Germinal center (tissue), 1 donor: ENCODE measurements at places on chromosomes 7 and 10.

GRCh38 chr7:25429731-25430130 is 201.4 kb upstream of the NPVF start:
- DNase-seq: no peak

DNA sequence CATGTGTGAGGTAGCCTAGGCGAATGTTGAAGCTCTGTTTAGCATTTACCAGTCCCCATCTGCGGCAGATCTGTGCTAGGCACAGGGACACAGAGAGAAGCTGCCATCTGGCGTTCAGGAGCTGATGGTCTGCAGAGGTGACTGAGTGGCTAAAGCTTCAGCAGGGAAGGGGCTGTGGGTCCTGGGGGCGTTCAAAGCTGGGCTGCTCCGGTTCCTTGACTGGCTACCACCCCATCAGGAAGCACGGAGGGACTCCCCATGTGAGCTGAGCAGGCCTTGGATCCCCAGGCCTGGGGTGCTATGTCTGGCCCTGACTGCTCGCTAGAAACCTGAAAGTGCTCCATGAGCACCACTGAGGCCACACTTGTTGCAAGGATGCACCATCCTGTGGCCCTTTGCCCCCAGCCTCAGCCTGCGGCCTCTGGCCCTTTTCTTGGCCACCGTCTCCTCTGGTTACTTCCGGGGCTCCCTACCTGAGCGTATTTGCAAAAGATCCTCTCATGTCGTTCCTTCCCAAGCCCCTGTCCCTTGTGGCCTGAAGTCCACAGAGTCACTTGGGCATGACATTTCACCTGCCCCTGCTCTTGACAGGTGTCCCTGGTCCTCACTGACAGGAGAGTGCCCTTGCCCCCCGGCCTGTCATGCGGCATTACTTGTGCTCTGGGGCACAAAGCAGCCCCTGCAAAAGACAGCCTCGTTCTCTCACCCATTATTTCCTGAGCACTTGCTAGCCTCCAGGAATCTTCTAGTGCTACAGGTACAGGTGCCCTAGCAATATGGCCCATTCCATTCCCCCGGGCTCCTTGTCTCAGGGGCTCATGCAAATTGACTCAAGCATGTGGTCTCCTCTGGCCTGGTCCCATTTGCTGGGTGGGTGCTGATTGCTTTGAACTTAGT is 108.1 kb downstream of the GLRX3 start:
- no peak for DNase-seq

DNA sequence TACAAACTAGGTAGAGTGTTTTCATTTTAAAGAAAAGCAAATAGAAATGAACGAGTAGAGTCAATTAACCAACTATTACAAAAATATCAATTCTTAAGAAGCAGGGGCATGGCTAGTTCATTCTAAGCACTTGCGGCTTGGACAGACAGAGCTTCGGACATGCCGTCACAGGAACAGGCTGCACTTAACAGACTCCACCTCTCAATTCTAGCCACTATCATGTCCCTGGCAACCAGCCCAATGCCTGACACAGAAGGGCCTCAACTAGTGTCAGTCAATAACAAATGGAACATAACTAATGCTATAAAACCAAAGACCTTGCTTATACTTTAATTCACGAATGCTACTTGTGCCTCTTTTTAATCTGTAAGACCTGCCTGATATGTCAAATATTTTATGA is 74.4 kb downstream of the TPK1 start:
- no peak for DNase-seq

DNA sequence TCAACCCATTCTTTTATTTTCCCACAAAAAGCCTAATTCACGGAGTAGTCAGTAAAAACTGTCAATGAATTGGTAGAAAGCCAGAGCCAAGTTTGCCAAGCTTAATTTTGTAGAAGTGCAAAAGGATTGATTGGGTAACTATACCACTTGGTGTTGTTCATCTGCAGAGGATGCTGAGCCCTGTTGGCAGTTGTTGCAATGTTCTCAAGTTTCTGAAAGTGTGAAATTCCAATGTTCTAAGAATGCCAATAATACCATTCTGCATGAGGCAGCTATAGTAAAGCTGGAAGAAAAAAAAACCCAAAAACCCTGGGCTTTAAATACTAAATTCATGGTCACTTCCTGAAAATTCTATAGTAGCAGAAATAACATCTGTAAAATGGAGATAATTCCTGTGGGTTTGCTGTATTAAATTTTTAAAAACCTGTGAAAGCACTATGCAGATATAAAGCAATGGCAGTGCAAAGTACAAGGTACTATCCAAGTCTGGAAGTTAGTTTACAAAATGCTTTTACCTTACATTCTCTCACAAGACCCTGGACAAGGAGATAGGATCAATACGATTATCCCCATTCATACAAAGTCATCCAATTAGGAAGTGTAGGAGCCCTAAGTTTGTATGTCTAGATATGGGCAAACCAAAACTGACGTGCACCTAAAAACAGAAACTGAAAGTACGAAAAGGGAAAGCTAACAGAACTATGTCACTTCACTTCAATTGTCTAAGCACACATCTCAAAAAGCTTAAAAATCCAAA is 6.0 kb upstream of the PON1 start:
- DNase-seq: no peak

DNA sequence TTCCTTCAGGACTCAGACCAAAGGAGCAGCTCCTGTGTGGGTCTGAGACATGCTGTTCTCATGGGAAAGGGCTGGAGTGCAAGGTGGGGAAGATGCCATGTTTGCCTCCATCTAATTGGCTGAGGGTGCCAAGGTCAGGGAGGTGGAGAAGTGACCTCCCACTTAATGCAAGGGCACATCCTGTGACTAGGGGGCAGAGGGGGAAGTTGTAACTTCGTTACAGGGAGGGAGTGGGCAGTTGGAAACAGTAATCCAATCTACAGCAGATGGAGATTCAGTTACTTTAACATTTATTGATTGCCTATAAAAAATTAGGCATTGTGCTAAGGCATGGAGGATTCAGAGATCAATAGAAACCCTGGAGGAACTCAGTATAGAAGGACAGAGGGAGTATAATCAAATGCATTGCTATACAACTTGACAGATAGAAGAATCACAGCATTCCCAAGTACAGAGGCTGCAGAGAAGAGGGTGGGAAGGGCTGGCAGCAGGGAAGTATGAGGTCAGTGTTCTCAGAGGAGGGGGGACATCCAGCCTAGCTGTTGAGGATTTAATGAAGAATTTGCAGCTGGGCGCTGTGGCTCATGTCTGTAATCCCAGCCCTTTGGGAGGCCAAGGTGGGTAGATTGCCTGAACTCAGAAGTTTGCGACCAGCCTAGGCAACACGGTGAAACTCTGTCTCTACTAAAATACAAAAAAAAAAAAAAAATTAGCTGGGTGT is 75.9 kb downstream of the CCNY start:
- DNase-seq: no peak

DNA sequence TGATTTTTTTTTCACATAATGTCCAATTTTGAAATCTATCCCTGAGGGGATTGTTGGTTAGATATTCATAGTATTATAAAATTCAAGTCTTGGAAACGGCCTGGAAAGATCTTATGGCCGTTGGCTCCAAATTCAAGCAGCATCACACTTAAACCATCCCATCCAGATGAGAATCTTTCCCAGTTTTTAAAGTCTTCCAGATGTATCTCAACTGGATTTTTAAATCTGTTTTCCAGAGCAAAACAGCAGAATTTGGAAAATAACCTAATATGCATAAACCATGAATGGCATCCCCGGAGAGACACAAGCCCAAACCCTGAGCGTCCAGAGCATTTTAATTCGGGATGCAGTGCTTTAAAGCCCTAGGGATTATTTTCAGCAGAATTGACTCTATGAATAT is 208.2 kb upstream of the PRKCQ start:
- DNase-seq: no peak

GRCh38 chr7:100407285-100408180 is 21.0 kb downstream of the ZCWPW1 start:
- peak; percentile 71 for DNase-seq

- no peak for DNase-seq
Measured at GRCh38 chr7:154676422-154677073, 326.4 kb downstream of the PAXIP1 start.

GRCh38 chr7:70608229-70608628 is 523.7 kb upstream of the GALNT17 start:
- no peak for DNase-seq

- DNase-seq: no peak
Measured at GRCh38 chr10:118725886-118726500, 28.8 kb downstream of the CACUL1 start.

- DNase-seq: no peak
Measured at GRCh38 chr10:15809450-15809849, 50.9 kb downstream of the MINDY3 start.
